ENCODE measurements at places on chromosomes 4 and X. TPM values are rescaled to one million over a fixed set of nuclear protein-coding genes. Genes with fewer than 3 reads are reported as not detected.
A peak's percentile ranks its signal among the peaks of the same experiment; 100 is the strongest.

GRCh38 chr4:110527156-110527555, 51.2 kb downstream of the ENPEP start:
- H3K27ac ChIP-seq: no peak overlapping the region
- H3K27me3 ChIP-seq: no peaks in the 10 kb centered on the region
- no peaks in the 10 kb centered on the region for H3K4me1 ChIP-seq
- H3K36me3 ChIP-seq: no peaks in the 10 kb centered on the region

- peaks cover 2% of the 10 kb centered on the region for H3K4me1 ChIP-seq
- no peaks in the 10 kb centered on the region for H3K36me3 ChIP-seq
- no peak for DNase-seq
- no peaks in the 10 kb centered on the region for H3K27me3 ChIP-seq
- H3K27ac ChIP-seq: no peak overlapping the region
- H3K4me3 ChIP-seq: no peak overlapping the region
Observed at GRCh38 chrX:13381514-13381913, 61.7 kb upstream of the ATXN3L start.

GRCh38 chr4:47499700-47500099, 14.6 kb downstream of the ATP10D start:
- peaks cover 2% of the 10 kb centered on the region for H3K4me1 ChIP-seq
- H3K27ac ChIP-seq: peak overlapping the region; percentile 82
- H3K4me3 ChIP-seq: no peak overlapping the region
- H3K27me3 ChIP-seq: no peaks in the 10 kb centered on the region
- no peaks in the 10 kb centered on the region for H3K36me3 ChIP-seq
- DNase-seq: no peak

- H3K27me3 ChIP-seq: no peaks in the 10 kb centered on the region
- H3K36me3 ChIP-seq: no peaks in the 10 kb centered on the region
- no peak overlapping the region for H3K27ac ChIP-seq
- DNase-seq: no peak
- H3K4me1 ChIP-seq: no peaks in the 10 kb centered on the region
Observed at GRCh38 chr4:156829201-156829873, 142.3 kb downstream of the PDGFC start.

- H3K36me3 ChIP-seq: no peaks in the 10 kb centered on the region
- no peak overlapping the region for H3K27ac ChIP-seq
- no peak for DNase-seq
- H3K4me1 ChIP-seq: no peaks in the 10 kb centered on the region
- H3K27me3 ChIP-seq: no peaks in the 10 kb centered on the region
Observed at GRCh38 chr4:147709999-147710398, 21.9 kb upstream of the ARHGAP10 start.

- DNase-seq: no peak
- H3K4me1 ChIP-seq: no peaks in the 10 kb centered on the region
- H3K4me3 ChIP-seq: no peak overlapping the region
- H3K27ac ChIP-seq: no peak overlapping the region
Observed at GRCh38 chr4:108465886-108466500, 154.4 kb upstream of the RPL34 start.

GRCh38 chrX:79065696-79066095, 78.8 kb upstream of the GPR174 start:
- no peaks in the 10 kb centered on the region for H3K4me1 ChIP-seq
- no peaks in the 10 kb centered on the region for H3K27me3 ChIP-seq
- no peaks in the 10 kb centered on the region for H3K36me3 ChIP-seq
- no peak overlapping the region for H3K27ac ChIP-seq
- DNase-seq: no peak
- no peak overlapping the region for H3K4me3 ChIP-seq

GRCh38 chrX:77595848-77596247, 148.7 kb downstream of the FGF16 start:
- H3K27me3 ChIP-seq: no peaks in the 10 kb centered on the region
- no peaks in the 10 kb centered on the region for H3K36me3 ChIP-seq
- no peaks in the 10 kb centered on the region for H3K4me1 ChIP-seq
- DNase-seq: no peak
- H3K4me3 ChIP-seq: no peak overlapping the region

GRCh38 chrX:120236687-120237479, 13.7 kb upstream of the ZBTB33 start:
- no peak for DNase-seq
- H3K27me3 ChIP-seq: no peaks in the 10 kb centered on the region
- no peaks in the 10 kb centered on the region for H3K36me3 ChIP-seq
- no peak overlapping the region for H3K27ac ChIP-seq
- H3K4me1 ChIP-seq: no peaks in the 10 kb centered on the region

GRCh38 chrX:147960722-147961121, 20.4 kb upstream of the FMR1NB start:
- H3K27me3 ChIP-seq: no peaks in the 10 kb centered on the region
- no peaks in the 10 kb centered on the region for H3K36me3 ChIP-seq
- H3K27ac ChIP-seq: no peak overlapping the region
- no peak overlapping the region for H3K4me3 ChIP-seq
- H3K4me1 ChIP-seq: no peaks in the 10 kb centered on the region
- no peak for DNase-seq

GRCh38 chrX:45849261-45849862, 648.7 kb upstream of the DIPK2B start:
- no peak for DNase-seq
- H3K27me3 ChIP-seq: no peaks in the 10 kb centered on the region
- H3K27ac ChIP-seq: no peak overlapping the region
- H3K4me3 ChIP-seq: no peak overlapping the region
- no peaks in the 10 kb centered on the region for H3K4me1 ChIP-seq

- no peak for DNase-seq
- no peak overlapping the region for H3K27ac ChIP-seq
- H3K4me1 ChIP-seq: no peaks in the 10 kb centered on the region
- no peak overlapping the region for H3K4me3 ChIP-seq
Observed at GRCh38 chr4:169661761-169662160, 41.4 kb downstream of the CLCN3 start.

DNA sequence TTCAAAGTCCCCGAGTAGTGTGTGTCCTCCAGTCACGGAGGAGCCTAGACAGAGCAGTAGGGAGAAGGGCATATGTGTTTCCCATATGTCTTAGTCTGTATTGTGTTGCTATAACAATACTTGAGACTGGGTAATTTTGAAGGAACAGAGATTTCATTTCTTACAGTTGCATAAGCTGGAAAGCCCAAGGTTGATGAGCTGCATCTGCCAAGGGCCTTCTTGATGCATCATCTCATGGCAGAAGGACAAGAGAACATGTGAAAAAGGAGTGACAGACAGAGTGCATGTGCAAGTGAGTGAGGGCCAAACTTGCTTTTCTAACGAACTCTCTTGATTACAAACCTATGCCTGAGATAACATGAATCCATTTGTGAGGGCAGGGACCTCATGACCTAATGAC, 243.4 kb downstream of the ARHGAP10 start:
- no peak overlapping the region for H3K27ac ChIP-seq
- H3K4me1 ChIP-seq: no peaks in the 10 kb centered on the region
- DNase-seq: no peak
- H3K4me3 ChIP-seq: no peak overlapping the region

GRCh38 chrX:28701222-28701621, 114.0 kb downstream of the IL1RAPL1 start:
- H3K4me3 ChIP-seq: no peak overlapping the region
- no peak for DNase-seq
- no peaks in the 10 kb centered on the region for H3K27me3 ChIP-seq
- no peak overlapping the region for H3K27ac ChIP-seq
- H3K36me3 ChIP-seq: no peaks in the 10 kb centered on the region

DNA sequence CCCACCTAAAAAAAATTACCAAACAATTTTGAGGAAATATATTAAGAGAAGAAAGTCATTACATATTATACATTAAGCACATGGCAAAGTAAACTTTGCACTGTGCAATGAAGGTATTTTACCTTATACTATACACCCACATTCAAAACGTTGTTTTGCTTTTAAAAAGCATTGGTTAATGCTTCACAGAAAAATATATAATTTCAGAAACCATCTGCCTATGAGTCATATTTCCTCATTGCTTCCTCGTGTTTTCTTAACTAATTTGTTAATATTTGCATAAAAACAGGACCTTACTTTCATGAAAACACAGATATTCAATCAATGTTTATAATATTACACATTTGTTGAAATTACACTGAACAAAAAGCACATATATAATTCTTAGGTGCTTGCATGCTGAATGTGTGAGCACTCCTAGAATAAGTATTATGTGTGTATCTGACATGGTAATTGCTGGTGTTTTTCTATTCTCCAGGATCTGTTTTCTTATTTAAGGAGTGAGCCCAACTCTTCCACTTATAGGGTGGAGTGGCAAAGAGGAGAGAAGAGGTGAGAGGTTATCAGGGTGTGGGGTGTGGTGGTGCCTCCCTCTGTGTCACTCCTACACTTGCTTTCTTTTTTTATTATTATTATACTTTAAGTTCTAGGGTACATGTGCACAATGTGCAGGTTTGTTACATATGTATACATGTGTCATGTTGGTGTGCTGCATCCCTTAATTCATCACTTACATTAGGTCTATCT, 95.1 kb upstream of the IQCM start:
- DNase-seq: no peak
- H3K4me1 ChIP-seq: no peaks in the 10 kb centered on the region
- no peaks in the 10 kb centered on the region for H3K36me3 ChIP-seq

- no peak overlapping the region for H3K27ac ChIP-seq
- no peak overlapping the region for H3K4me3 ChIP-seq
- H3K4me1 ChIP-seq: no peaks in the 10 kb centered on the region
- no peaks in the 10 kb centered on the region for H3K27me3 ChIP-seq
Observed at GRCh38 chr4:80790152-80790551, 240.4 kb upstream of the BMP3 start.

DNA sequence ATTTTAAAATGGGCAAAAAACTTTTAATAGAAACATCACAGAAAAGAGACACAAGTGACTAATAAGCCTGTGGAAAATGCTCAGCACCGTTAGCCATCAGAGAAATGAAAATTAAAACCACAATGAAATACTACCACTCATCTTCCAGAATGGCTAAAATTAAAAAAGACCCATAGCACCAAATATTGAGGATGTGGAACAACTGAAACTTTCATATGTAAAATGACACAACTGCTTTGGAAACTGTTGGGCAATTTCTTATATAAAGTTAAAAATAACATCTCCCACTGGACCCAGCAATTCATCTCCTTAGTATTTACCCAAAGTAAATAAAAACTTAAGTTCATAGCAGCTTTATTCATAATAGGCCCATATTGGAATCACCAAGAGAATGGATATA, 94.2 kb downstream of the TENM3 start:
- no peak overlapping the region for H3K27ac ChIP-seq
- H3K4me1 ChIP-seq: no peaks in the 10 kb centered on the region
- H3K36me3 ChIP-seq: no peaks in the 10 kb centered on the region
- DNase-seq: no peak
- H3K27me3 ChIP-seq: no peaks in the 10 kb centered on the region

DNA sequence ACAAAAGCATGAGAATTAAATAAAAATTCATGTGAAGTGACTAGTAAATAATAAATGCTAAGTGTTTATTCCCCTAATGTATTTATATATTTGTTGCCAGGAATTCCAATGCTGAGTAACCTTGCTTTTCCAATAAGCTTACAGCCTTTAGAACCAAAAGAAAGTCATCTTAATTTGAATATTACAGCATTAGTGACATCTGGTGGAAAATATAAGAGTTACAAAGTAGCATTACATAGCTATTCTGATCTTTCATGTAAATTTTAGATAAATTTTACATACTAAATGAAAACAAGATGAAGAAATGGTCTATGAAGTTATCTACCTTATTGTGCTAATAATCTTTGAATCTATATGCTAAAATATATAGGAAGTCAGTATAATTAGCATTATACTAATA, 10.4 kb downstream of the MAD2L1 start:
- no peaks in the 10 kb centered on the region for H3K36me3 ChIP-seq
- no peak overlapping the region for H3K4me3 ChIP-seq
- no peaks in the 10 kb centered on the region for H3K4me1 ChIP-seq
- peak overlapping the region; percentile 67 for H3K27ac ChIP-seq
- DNase-seq: no peak

DNA sequence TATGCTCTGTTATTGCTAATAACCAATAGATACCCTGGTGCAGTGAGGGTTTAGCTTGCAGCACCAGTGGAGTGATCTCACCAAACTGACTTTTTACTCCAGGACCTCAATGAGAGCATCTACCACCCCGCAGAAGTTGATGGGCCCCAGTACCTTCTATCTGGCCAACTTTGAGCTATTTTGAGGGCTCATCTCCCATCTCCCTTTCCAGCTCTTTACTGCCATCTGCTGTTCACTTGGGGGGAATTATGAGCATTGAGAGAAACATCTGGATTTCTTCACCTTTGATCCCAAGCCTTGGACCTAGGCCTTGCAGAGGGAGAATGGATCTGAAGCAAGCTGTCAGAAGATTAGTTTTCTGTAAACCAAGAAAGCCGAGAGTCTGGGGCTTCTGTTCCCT, 143.6 kb downstream of the TMEM164 start:
- H3K27me3 ChIP-seq: no peaks in the 10 kb centered on the region
- H3K27ac ChIP-seq: no peak overlapping the region
- no peak for DNase-seq
- H3K4me3 ChIP-seq: no peak overlapping the region
- no peaks in the 10 kb centered on the region for H3K36me3 ChIP-seq
- H3K4me1 ChIP-seq: peaks cover 2% of the 10 kb centered on the region

DNA sequence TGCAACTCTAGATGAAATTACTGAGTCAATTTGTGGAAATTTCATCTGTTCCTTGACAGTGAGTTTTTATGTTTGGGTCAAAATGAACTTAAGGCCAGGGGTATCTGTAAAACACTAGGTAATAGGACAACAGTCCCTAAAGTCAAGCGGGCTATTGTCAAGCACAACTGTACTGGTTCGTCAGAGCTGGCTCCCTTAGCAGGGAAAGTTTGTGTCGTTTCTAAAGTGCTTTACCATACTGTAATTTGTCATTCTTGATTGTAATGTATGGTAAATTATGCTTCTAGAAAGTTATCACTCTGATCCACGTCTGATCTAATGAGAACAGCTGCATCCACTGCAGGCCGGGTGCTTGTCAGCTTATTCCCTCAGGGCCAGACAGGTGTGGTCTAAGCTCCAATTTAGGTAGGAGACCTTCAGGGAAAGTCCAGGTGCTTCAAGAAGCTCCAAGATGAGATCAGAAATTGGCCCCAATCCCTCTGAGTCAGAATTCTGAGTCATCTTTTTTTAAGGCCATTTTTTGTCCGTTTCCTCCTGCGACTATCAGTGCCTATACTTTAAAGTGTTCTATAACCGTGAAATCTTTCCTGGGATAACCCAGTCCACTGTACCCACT, 92.2 kb downstream of the PALLD start:
- peaks cover 2% of the 10 kb centered on the region for H3K4me1 ChIP-seq
- no peak for DNase-seq
- no peak overlapping the region for H3K4me3 ChIP-seq
- H3K36me3 ChIP-seq: no peaks in the 10 kb centered on the region
- no peak overlapping the region for H3K27ac ChIP-seq
- H3K27me3 ChIP-seq: no peaks in the 10 kb centered on the region

GRCh38 chrX:131951166-131951565, 71.9 kb upstream of the STK26 start:
- H3K36me3 ChIP-seq: no peaks in the 10 kb centered on the region
- H3K27me3 ChIP-seq: no peaks in the 10 kb centered on the region
- H3K4me1 ChIP-seq: no peaks in the 10 kb centered on the region
- no peak for DNase-seq
- no peak overlapping the region for H3K27ac ChIP-seq

GRCh38 chr4:56130606-56131155, 181.9 kb downstream of the CEP135 start:
- no peaks in the 10 kb centered on the region for H3K36me3 ChIP-seq
- DNase-seq: no peak
- H3K4me1 ChIP-seq: no peaks in the 10 kb centered on the region
- H3K4me3 ChIP-seq: no peak overlapping the region

CD40LG gene
- total RNA-seq: 0.81 TPM

VCX3B gene
- total RNA-seq: not detected

HEPH gene
- 67.8 TPM for total RNA-seq

CLCN5 gene
- 9.4 TPM for total RNA-seq

UCP1 gene
- not detected for total RNA-seq

MRPL1 gene
- 24.9 TPM for total RNA-seq

MTTP gene
- total RNA-seq: 0.65 TPM

CSN1S1 gene
- total RNA-seq: not detected

Measured in aorta (tissue), 5 donors.